ENCODE measurements at places on chromosomes 3 and 15.

DNA sequence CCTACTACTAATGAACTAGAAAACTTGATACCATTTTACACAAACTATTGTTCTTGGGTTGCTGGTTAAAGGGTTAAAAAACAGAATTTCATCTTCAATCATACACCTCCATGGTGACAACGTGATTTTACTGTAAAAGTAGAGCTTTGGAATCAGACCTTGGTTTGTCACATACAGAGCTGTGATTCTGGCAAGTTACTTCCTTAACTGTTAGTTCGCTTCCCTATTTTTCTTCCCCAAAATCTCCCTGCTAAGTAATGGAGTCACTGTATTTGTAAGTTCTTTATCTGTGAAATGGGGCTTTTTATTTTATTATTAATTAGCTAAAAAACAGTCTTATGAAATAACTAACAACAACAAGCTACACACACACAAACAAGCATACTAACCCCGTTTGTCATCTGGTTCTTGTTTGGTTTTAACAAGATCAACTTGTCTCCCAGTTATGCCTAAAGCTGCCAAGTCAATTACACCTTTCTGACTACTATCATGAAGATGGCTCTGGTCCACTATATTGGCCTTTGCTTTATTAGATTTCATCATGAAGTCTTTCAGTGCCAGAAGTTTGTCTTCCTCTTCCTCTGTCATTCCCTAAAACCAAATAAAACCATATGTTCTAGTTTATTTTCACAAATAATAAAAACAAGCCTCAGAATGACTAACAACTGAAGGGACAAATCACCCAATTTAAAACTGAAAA lies 38.6 kb downstream of the PIK3R4 start:
- DNase-seq, result peak; percentile 66

GRCh38 chr3:34073961-34074360 lies 275.5 kb downstream of the PDCD6IP start:
- DNase-seq, result no peak

DNA sequence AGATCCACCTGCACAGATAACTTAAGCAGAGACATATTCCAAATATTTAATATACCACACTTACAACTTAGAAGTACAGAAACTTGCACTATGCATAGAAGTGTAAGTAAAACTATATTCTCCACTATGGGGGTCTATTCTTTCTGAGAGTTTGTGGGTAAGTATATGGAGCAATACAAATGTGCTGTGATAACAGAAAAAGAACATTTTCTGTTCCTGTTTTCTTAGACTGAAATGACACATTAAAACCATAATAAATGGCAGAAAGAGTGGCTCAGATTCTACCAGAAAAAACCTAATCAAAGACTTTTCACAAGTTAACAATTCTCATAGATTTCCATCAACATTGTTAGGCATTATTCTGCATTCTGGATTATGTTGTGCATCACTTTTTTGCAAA lies 96.6 kb upstream of the WNT7A start:
- no peak for DNase-seq

DNA sequence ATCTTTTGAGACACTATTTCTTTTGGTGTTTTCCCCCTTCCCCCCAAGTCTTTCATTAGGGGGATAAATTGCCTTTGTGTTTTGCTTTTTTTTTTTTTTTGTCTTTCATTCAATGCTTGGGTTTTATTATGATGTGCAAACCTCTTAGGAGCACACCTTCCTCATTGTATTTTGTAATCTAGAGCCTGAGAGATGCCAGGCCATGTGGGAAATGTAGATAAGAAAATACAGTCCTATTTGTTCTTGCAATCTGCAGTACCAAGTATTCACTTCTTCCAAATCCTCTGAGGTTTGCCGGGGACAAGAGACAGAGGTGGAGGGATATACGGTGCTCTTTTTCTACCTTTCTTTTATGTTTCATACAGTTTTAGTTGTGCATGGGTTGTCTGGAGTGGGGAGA lies 66.7 kb downstream of the LARS2 start:
- no peak for DNase-seq

GRCh38 chr3:119580067-119580760 lies 922 bp downstream of the ADPRH start:
- DNase-seq, result peak; percentile 14

- DNase-seq, result no peak
Measured at GRCh38 chr15:88428053-88428452, 39.1 kb downstream of the MRPL46 start.

GRCh38 chr15:97153356-97153965 lies 807.0 kb upstream of the ARRDC4 start:
- no peak for DNase-seq

GRCh38 chr3:171784937-171785336 lies 25.3 kb downstream of the PLD1 start:
- DNase-seq, result no peak

DNA sequence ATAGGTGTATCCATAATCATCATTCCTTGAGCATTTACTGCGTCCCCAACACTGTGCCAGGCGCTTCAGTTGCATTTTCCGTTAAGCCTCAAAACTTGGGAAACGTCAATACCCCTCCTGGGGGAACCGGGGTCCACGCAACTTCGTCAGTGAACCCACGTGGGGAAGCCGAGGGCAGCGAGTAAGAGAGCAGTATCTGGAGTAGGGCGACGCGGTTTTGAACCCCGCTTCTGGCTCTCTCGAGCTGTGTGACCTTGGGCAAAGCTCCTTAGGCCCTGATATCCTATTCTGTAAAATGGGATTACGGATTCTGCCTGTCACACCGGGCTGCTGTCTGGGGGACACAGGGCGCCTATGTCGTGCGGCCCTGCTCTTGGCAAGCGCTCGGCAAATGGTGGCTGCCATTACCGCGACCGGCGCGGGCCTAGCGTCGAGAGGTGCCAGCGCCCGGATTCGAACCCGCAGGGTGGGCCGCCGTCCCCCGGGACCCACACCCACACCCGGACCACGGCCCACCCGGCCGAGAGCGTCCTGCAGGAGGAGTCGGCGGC lies 590 bp downstream of the POLG start:
- no peak for DNase-seq

GRCh38 chr15:94793641-94794040 lies 562.3 kb downstream of the MCTP2 start:
- no peak for DNase-seq

- DNase-seq, result peak; percentile 53
Measured at GRCh38 chr3:150177673-150178381, 207.1 kb upstream of the PFN2 start.

GRCh38 chr3:147797095-147797494 lies 387.9 kb downstream of the ZIC1 start:
- DNase-seq, result no peak

GRCh38 chr3:146542978-146543377 lies 1.4 kb downstream of the PLSCR1 start:
- DNase-seq, result no peak

DNA sequence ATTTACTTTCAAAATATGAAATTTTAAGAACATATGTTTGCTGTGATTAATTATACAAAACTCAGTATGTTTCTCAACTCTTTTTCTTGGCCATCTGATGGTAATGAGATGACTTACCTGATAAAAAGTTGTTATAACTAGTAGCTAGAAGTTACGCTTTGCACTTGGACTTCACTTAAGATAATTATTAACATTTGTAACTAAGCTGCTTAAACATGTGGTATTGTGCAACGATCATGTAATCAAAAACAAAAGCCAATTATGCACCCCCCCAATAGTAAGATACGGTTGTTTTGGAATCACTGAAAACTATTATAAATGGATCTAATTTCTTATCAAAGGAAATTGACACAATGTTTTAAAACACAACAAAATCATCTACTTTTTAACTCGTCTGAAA lies 342.9 kb downstream of the CNTN3 start:
- peak; percentile 64 for DNase-seq

GRCh38 chr3:46375218-46375617 lies 4.5 kb downstream of the CCR5 start:
- DNase-seq, result no peak

DNA sequence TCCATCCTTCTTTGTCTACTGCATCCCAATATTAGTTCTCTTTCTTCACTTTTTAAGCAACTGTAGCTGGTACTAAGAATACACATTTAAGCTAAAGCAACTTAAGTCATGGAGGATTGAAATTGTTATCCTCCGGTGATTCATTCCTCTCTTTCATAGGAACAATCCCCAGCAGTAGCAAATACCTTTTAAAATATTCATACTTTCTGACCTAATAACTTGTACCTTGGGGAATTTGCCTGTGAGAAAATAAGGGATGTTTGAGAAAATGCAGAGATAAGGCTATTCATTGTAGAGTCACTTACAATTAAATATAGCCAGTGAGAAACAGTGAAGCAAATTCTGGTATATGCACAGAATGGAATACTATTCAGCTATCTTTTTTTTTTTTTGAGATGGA lies 66.0 kb downstream of the VPS13C start:
- peak; percentile 74 for DNase-seq

- DNase-seq, result no peak
Measured at GRCh38 chr3:123013876-123014275, 13.7 kb downstream of the SEMA5B start.

DNA sequence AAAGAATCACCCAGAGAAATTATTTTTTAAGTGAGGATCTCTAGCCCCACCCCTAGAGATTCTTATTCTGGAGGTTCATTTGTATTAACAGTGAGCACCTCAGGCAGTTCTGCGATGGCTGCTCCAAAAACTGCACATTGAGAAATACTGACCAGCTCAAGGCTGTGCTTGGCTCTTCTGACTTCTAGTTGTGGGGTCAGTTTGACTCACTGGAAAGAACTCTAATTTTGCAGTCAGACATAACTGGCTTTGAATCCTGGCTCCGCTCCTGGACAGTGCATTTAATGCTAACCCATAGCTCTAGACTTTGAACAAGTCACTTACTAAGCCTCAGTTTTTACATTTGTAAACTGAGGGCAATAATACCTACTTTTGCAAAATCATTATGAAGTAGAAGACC lies 123.6 kb upstream of the SKOR1 start:
- peak; percentile 38 for DNase-seq

GRCh38 chr15:29570948-29571791 lies 251.1 kb downstream of the TJP1 start:
- no peak for DNase-seq

GRCh38 chr15:93520206-93520605 lies 431.2 kb upstream of the RGMA start:
- no peak for DNase-seq

- no peak for DNase-seq
Measured at GRCh38 chr3:107816107-107816506, 274.7 kb downstream of the CD47 start.

DNA sequence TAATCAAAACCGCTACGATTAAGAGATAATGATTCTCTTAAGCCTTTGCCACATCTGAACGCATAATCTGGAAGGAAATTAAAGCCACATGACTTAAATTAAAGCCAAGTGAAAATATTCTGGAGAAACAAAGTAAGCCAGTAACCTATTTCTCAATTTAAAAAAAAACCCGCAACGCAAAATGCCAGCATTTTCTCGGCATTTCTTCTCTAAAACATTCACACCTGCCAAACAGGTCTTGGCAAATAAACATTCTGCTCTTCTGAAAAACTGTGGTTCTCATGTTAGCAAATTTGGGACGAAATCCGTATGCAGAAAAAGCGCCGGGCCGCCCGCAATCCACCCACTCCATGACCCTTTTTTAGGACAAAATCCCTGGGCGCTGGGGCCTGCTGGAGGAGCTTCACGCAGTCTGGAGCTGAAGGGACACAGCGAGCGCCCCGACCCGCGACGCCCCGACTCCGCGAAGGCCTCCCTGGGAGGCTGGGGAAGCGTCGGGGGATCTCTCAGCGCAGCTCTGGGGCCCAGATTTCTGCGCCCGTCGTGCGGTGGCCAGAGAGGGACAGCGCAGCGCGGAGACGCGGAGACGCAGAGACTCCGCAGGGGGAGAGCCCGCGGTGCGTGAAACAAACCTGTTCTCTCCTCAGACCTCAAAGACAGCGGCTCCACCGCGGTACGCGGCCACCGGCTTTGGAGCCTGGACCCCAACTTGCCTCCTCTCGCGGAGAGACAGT lies 471 bp downstream of the NKIRAS1 start:
- peak; percentile 10 for DNase-seq

DNA sequence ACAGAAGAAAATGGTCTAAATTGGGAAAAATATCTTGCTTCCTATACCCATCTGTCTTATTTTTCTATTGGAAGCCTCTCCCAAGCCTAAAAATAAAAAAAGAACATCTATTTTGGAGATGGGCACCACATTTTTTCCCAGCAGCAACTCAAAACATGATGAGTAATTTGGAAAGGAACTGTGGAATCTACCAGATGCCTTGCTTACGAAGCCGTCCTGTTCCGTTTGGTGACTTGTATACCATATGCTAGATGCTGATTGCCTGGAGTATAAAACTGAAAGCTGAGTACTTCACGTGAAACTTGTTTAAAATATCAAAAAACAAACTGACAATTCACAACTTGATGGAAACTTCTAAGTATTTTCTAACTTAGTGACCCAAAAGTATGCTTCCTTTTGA lies 491.0 kb downstream of the ROBO2 start:
- peak; percentile 54 for DNase-seq

GRCh38 chr15:93200081-93200836 lies 111.2 kb upstream of the RGMA start:
- no peak for DNase-seq

DNA sequence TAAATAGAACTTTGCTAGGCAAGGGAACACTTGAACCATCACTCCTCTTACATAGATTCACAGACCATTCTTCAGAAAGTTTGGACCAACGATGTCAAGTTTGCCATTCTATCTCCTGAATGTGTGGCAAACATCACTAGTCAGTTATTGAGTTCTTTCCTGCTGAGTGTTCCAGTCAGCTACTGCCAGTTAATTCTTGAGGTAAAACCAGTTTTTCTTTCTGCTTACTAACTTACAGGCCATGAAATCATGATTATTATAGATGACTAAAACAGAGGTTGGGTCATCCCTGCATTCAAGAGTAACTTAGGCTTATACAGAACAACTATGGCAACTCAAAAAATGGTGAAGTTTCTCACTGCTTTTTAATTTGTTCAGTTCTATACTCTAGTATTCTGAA lies 88.2 kb downstream of the AP4E1 start:
- peak; percentile 58 for DNase-seq

DNA sequence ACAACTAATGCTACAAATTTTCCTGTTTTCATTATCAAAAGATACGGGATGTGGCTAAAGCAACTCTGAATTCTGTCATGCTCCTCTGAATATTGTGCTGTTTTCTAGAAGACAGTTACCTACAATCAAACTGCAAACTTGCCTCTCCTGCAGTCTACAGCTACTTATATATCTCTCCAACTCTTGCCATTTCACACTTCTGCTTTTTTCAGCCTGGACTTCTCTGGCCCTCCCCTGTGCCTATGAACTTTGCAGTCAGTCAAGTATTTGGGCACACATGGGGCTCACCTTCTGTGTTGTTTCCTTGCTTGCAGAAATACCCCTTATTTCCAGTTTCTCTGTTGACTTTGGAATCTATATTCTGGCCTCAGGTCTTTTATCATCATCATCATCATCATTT lies 575.6 kb downstream of the GRM7 start:
- no peak for DNase-seq

GRCh38 chr3:104176706-104177105 lies 1190.0 kb upstream of the ALCAM start:
- no peak for DNase-seq

DNA sequence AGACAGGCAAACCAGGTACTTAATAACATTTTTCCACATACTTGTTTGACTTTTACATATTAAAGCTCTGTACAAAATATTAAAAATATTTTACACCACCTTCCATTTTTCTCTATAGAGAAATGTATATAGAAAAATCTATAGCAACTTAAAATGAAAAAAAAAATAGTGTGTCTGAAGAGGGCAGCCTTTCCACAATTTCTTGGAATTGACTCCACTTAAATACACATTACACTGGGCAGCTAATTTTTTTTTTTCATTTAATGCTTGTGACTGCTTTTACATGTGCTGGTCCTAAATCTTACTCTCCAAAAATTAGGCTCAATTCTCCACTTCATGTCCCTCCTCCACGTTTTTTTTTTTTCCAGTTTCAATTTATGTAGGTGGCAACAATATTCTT lies 427.0 kb upstream of the RBMS3 start:
- peak; percentile 14 for DNase-seq
